ENCODE measurements at places on chromosomes 4 and X. TPM values are rescaled to one million over a fixed set of nuclear protein-coding genes. Genes with fewer than 3 reads are reported as not detected.

- no peaks in the 10 kb centered on the region for H3K27me3 ChIP-seq
- no peak overlapping the region for H3K27ac ChIP-seq
- no peak overlapping the region for H3K4me3 ChIP-seq
- no peak for DNase-seq
- H3K36me3 ChIP-seq, result no peaks in the 10 kb centered on the region
- peaks cover 20% of the 10 kb centered on the region for H3K4me1 ChIP-seq
Measured at GRCh38 chrX:115539841-115540240, 21.1 kb upstream of the PLS3 start.

Gene PRRG1
- 10.8 TPM for total RNA-seq

Gene SMR3B
- not detected for total RNA-seq

Gene H2BW1
- not detected for total RNA-seq

- no peak for DNase-seq
- no peak overlapping the region for H3K4me3 ChIP-seq
- H3K27ac ChIP-seq, result no peak overlapping the region
Measured at GRCh38 chrX:30657196-30658161, 4.3 kb downstream of the GK start.

DNA sequence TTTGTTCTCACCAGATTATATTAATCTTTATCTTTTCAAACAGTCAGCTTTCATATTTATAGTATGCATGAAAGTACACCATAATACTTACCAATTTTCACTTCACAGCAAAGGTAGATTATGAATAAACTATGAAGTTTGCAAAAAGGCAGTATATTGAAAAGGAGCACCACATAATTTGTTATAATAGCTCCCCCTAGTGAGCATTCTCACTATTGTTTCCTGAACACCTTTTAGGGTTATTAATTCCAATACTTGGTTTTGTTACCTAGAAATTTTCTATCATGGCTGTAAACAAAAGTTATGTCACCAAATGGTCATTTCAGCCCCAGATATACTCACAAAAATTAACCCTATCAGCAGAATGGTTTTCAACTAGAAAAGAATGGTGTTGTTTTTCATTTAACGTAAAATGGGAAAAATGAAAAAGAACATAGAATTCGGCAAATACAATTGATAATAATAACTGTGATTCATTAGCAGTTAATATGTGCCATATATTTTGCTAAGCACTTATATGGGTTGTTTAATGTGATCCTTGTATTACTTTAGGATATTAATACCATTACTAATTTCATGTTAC, 30.2 kb upstream of the NKX6-1 start:
- no peaks in the 10 kb centered on the region for H3K4me1 ChIP-seq
- no peak overlapping the region for H3K4me3 ChIP-seq
- H3K36me3 ChIP-seq, result no peaks in the 10 kb centered on the region

Gene ASMT
- total RNA-seq, result not detected

DNA sequence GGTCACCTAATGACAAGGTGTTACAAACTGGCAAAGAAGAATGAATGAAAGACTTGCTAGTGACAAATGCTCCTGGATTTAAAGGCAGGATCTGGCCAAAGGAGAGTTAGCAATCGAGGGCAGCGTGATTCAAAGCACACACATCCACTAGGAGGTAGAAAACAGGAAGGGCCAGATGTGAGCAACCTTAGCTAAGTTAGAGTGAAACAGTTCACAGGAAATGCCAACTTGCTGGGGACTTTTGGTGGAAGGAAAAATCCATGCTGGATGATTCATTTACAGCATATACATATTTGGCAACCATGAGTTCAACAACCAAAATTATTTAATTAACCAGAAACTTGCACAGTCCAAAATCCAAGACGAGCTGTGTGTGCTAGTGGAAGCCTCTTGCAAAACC, 276.9 kb downstream of the PTTG2 start:
- H3K4me3 ChIP-seq, result no peak overlapping the region
- peaks cover 16% of the 10 kb centered on the region for H3K4me1 ChIP-seq
- no peak for DNase-seq
- no peak overlapping the region for H3K27ac ChIP-seq

- no peak overlapping the region for H3K4me3 ChIP-seq
- H3K27ac ChIP-seq, result peak overlapping the region; percentile 90
- no peak for DNase-seq
- peaks cover 72% of the 10 kb centered on the region for H3K4me1 ChIP-seq
Measured at GRCh38 chr4:139919004-139919403, 235.0 kb downstream of the MAML3 start.

Gene RASGEF1B
- total RNA-seq, result 2.5 TPM

DNA sequence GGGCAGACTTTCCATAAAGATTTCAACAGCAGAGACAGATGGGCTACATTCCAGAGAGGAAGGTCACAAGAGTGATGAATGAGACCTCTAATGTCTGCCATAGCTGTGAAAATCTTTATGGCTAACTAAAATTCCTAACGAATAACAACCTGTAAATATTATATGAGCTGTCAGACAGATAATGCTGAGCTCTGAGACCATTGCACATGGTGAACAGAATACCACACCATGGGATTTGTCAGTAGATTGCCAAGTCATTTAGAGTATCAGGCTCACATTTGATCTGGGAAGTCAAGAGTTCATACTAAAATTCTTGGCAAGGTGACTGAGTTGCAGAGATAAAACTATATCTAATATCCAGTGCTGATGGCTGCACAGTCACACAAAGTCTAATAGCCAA, 259.2 kb upstream of the FTHL17 start:
- H3K27me3 ChIP-seq, result no peaks in the 10 kb centered on the region
- peak overlapping the region; percentile 22 for H3K27ac ChIP-seq
- no peak overlapping the region for H3K4me3 ChIP-seq
- H3K36me3 ChIP-seq, result no peaks in the 10 kb centered on the region
- H3K4me1 ChIP-seq, result peaks cover 76% of the 10 kb centered on the region

DNA sequence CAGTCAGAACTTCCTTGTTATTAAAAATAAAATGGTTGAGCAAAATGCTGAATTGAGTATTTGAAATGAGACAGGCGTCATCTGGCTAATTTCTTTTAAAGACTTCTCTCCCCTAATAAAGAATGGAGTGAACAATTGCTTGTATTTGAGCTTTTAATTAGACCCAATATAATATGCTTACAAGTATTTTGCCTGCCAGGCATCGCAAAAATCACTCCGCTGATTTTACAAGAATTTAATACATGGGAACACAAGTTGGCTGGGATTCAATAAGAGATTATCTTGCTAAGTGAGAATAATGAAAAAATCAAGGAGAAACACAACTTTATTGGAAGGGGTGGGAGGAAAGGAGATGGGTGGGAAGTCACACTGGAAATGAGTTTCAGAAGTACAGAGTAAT, 52.3 kb downstream of the KLF3 start:
- no peak for DNase-seq
- peaks cover 4% of the 10 kb centered on the region for H3K36me3 ChIP-seq
- H3K4me3 ChIP-seq, result no peak overlapping the region
- H3K4me1 ChIP-seq, result peaks cover 8% of the 10 kb centered on the region
- no peak overlapping the region for H3K27ac ChIP-seq

- no peaks in the 10 kb centered on the region for H3K36me3 ChIP-seq
- H3K27me3 ChIP-seq, result no peaks in the 10 kb centered on the region
- no peak overlapping the region for H3K4me3 ChIP-seq
- H3K27ac ChIP-seq, result peak overlapping the region; percentile 62
- no peak for DNase-seq
Measured at GRCh38 chr4:140096483-140096861, 57.5 kb downstream of the MAML3 start.

Gene ATP6AP2
- 163 TPM for total RNA-seq

DNA sequence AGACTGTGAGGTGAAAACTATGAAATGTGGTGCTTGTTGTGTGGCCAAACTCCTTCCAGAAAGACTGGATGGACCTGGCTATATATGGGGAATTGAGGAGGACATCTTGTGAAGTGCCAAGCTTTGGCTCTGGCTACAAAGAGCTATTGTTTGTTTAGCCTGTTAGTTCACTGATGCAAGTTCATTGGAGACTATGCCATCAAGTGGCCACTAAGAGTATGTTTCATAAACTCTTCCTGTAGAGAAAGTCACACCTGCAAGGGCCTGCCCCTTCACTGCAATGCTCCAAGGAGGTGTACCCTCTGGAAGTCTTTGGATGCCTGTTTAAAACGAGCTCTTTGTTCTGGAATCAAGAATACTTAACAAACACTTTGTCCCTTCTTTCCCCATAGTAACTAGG, 382.0 kb downstream of the GABRG1 start:
- H3K4me1 ChIP-seq, result no peaks in the 10 kb centered on the region
- DNase-seq, result no peak
- no peaks in the 10 kb centered on the region for H3K36me3 ChIP-seq
- no peaks in the 10 kb centered on the region for H3K27me3 ChIP-seq

DNA sequence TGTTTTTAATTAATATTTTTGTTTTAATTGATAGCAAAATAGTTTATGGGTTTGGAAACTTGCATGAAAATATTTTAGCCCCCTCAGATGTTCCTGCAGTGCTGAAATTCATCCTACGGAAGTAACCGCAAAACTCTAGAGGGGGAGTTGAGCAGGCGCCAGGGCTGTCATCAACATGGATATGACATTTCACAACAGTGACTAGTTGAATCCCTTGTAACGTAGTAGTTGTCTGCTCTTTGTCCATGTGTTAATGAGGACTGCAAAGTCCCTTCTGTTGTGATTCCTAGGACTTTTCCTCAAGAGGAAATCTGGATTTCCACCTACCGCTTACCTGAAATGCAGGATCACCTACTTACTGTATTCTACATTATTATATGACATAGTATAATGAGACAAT, 40.4 kb downstream of the MAP7D3 start:
- no peaks in the 10 kb centered on the region for H3K27me3 ChIP-seq
- no peak for DNase-seq
- H3K36me3 ChIP-seq, result peaks cover 21% of the 10 kb centered on the region
- H3K4me1 ChIP-seq, result peaks cover 80% of the 10 kb centered on the region

DNA sequence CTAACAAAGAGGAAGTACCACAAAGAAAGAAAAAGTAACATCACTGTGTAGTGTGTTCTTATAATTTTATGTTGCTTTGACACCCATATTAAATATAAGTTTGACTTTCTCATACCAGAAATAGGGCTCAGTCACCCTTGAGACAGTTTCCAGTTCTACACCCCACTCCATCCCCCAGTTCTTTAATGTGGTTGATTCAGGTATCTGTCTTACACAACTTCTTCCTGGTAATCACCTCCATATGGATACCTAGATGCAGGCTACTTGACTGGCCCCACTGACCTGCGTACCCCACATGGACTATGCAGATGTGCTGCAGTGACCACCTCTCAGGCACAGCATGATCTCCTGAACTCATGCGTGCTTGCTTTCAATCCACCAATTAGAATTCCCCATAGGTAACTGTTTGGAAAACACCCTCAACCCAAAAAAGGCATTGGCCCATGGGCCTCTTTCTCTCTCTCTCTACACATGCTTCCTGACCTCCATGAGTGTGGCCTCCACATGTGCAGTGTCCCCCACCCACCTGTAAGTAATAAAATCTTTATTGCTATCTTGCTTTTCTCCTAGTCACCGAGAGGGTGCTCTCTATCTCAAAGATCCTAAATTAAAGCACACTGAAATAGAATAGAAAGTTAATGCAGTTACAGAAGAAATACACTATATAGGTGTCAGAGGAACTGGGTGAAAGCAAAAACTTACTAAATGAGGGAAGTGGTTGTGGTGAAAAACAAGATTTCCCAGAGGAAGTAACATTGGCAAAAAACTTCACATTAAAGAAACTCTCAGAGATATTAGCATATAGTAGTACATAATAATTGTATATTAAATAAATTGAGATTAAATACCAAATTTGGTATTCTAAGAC, 98.4 kb downstream of the ZAR1 start:
- H3K4me1 ChIP-seq, result no peaks in the 10 kb centered on the region
- H3K27ac ChIP-seq, result peak overlapping the region; percentile 17
- H3K36me3 ChIP-seq, result peaks cover 14% of the 10 kb centered on the region
- no peak for DNase-seq
- H3K4me3 ChIP-seq, result no peak overlapping the region

DNA sequence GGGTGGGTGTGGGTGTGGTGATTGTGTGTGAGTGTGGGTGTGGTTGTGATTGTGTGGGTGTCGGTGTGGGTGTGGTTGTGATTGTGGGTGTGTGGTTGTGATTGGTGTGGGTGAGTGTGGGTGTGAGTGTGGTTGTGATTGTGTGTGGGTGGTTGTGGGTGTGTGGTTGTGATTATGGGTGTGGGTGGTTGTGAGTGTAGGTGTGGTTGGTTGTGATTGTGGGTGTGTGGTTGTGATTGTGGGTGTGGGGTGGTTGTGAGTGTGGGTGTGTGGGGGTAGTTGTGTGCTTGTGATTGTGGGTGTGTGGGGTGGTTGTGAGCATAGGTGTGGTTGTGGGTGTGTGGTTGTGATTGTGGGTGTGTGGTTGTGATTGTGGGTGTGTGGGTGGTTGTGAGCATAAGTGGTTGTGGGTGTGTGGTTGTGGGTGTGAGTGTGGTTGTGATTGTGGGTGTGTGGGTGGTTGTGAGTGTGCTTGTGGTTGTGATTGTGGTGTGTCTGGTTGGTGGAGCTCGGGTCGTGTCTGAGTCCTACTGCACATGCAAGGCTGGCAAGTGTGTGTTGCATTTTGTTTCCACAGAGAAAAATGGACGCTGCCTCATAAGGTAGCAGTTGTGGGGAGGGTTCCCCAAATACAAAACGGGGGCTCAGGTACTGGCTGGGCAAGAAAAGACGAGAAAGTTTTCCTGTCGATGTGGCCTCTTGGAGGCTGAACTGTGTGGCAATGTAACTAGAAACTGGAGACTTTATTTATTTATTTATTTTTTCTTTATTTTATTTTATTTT, 116.7 kb downstream of the UBE2K start:
- H3K4me1 ChIP-seq, result no peaks in the 10 kb centered on the region
- no peaks in the 10 kb centered on the region for H3K27me3 ChIP-seq
- H3K36me3 ChIP-seq, result no peaks in the 10 kb centered on the region

DNA sequence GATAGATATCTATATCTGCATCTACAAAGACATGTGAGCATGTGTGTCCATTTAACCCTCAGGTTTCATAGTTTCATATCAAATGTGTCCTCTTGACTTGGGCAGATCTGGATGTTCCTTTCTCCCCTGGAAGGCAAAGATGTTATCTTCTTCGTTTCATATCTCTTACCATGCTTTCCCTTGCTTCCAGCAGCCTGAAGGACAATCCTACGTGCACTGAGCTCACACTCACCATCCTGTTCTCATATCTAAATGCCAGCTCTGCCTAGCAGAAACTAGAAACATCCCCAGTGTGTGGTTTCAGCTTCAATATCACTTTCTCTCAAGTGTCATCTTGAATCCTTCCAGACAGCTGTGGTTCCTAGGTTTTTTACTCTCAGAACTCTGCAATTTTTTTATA, 66.2 kb downstream of the ZAR1 start:
- H3K4me3 ChIP-seq, result no peak overlapping the region
- no peaks in the 10 kb centered on the region for H3K4me1 ChIP-seq
- H3K36me3 ChIP-seq, result peaks cover 29% of the 10 kb centered on the region
- no peak overlapping the region for H3K27ac ChIP-seq

- no peak for DNase-seq
- H3K4me1 ChIP-seq, result peaks cover 33% of the 10 kb centered on the region
- H3K4me3 ChIP-seq, result no peak overlapping the region
- H3K27me3 ChIP-seq, result no peaks in the 10 kb centered on the region
- H3K27ac ChIP-seq, result no peak overlapping the region
- H3K36me3 ChIP-seq, result no peaks in the 10 kb centered on the region
Measured at GRCh38 chrX:133570549-133570948, 155.3 kb upstream of the GPC4 start.

GRCh38 chr4:153385784-153386183, 41.3 kb downstream of the MND1 start:
- no peaks in the 10 kb centered on the region for H3K36me3 ChIP-seq
- no peak overlapping the region for H3K4me3 ChIP-seq
- no peak for DNase-seq
- H3K27ac ChIP-seq, result no peak overlapping the region

Gene ARMCX1
- total RNA-seq, result 36.0 TPM

GRCh38 chr4:38860788-38861424, 4.3 kb upstream of the TLR6 start:
- no peaks in the 10 kb centered on the region for H3K27me3 ChIP-seq
- peaks cover 31% of the 10 kb centered on the region for H3K4me1 ChIP-seq
- no peak for DNase-seq
- no peak overlapping the region for H3K4me3 ChIP-seq
- H3K27ac ChIP-seq, result no peak overlapping the region
